ENCODE measurements at places on chromosomes 7 and 10. TPM values are rescaled to one million over a fixed set of nuclear protein-coding genes. Genes with fewer than 3 reads are reported as not detected.

Gene MYL10
- not detected for total RNA-seq

Gene PTPN20
- 18.7 TPM for total RNA-seq

Gene PGAM2
- total RNA-seq = 948 TPM

Gene SPDYE8
- total RNA-seq = not detected

Gene GRID2IP
- total RNA-seq = not detected

Gene TAS2R3
- total RNA-seq = 1.2 TPM

Gene AOC1
- not detected for total RNA-seq

Gene MEIG1
- not detected for total RNA-seq

Gene SLC18A3
- not detected for total RNA-seq

Gene HOXA10
- total RNA-seq = not detected

Gene MKLN1
- 54.8 TPM for total RNA-seq

Gene AMPH
- 1.3 TPM for total RNA-seq

Gene NUDT1
- 10.6 TPM for total RNA-seq

Gene TMEM225B
- 0.40 TPM for total RNA-seq

Gene NPC1L1
- total RNA-seq = 0.06 TPM

Gene FAM25C
- total RNA-seq = not detected

Gene VOPP1
- total RNA-seq = 20.7 TPM

Gene PPP1R17
- not detected for total RNA-seq

Data from right cardiac atrium (tissue), 5 donors.